ENCODE measurements at places on chromosomes 5 and 9.

- no peak for DNase-seq
These were observed 49.7 kb upstream of the NCS1 start for GRCh38 chr9:130122456-130122855.

DNA sequence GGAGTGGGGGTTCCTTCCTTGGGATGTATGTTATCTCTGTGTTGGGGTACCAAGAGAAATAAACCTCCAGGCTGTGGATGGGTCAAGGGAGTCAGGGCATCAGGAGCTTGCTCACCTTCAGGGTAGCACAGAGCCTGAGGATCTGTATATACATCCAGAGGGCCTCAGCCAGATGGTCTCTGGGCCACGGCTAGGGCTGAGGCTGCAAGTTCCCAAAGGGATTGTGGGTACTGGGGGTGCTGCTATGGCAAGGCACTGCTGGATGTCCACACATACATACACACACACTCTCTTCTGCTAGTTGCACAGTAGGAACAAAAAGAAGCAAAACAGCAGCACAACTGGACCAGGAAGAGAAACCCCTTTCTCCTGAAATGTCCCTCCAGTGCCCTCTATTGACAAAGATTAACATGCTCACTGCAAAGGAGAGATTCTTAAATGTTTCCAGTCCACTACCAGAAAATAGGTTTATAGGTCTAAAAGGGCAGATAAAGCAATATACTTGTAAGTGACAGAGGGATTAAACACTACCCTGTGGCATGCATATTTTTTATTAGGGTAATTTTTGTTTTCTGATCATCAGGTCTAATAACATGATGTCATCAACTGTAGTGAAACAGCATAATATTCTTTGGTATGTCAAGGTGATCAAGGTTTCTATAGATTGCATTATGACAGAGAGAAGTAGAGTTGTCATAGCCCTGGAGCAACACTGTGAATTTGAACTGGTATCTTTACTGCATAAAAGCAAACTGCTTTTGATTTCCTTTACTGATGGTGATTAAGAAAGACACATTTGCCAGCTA, 56.3 kb upstream of the KCNN2 start:
- no peak for DNase-seq

- DNase-seq = no peak
These were observed 29.7 kb upstream of the SMIM32 start for GRCh38 chr5:136222580-136223235.

GRCh38 chr5:142014911-142015584, 2.2 kb upstream of the GNPDA1 start:
- no peak for DNase-seq

- DNase-seq = no peak
These were observed 109.3 kb downstream of the CRB2 start for GRCh38 chr9:123465304-123465703.

DNA sequence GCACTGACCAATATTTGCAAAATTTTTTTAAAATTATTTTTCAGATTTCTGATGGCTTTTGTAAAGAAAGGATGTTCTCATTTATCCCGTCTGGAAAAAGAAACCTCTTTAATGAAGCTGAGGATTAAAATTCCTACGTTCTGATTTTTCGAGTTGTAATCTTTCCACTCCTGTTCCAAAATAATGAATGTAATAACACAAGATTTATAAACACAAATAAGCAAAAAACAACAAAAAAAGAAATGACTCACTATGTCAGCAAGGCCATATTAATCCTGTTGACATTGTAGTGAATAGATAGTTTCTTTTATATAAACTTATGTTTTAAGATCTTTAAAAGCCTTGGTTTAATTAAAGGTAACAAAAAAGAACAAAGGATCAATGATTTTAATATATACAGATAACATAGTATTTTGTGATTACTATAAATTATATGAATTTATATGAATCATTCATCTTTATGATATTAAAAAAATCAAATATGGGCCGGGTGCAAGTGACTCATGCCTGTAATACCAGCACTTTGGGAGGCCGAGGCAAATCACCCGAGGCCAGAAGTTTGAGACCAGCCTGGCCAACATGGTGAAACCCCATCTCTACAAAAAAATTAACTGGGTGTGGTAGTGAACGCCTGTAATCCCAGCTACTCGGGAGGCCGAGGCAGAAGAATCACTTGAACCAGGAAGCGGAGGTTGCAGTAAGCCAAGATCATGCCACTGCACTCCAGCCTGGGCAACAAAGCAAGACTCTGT, 336.6 kb upstream of the DAB2 start:
- no peak for DNase-seq

- no peak for DNase-seq
These were observed 58.1 kb downstream of the DMRT1 start for GRCh38 chr9:899440-900184.

GRCh38 chr5:175862131-175863012, 9.0 kb upstream of the CPLX2 start:
- no peak for DNase-seq

DNA sequence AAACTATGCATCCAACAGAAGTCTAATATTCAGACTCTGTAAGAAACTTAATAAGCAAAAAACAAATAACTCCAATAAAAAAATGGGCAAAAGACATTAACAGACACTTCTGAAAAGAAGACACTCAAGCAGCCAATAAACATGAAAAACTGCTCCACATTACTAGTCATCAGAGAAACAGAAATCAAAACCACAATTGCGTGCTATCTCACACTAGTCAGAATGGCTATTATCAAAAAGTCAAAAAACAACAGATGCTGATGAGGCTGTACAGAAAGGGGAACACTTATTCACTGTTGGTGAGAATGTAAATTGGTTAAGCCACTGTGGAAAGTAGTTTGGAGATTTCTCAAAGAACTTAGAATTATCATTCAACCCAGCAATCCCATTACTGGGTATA, 101.2 kb upstream of the TRIM32 start:
- DNase-seq = no peak

DNA sequence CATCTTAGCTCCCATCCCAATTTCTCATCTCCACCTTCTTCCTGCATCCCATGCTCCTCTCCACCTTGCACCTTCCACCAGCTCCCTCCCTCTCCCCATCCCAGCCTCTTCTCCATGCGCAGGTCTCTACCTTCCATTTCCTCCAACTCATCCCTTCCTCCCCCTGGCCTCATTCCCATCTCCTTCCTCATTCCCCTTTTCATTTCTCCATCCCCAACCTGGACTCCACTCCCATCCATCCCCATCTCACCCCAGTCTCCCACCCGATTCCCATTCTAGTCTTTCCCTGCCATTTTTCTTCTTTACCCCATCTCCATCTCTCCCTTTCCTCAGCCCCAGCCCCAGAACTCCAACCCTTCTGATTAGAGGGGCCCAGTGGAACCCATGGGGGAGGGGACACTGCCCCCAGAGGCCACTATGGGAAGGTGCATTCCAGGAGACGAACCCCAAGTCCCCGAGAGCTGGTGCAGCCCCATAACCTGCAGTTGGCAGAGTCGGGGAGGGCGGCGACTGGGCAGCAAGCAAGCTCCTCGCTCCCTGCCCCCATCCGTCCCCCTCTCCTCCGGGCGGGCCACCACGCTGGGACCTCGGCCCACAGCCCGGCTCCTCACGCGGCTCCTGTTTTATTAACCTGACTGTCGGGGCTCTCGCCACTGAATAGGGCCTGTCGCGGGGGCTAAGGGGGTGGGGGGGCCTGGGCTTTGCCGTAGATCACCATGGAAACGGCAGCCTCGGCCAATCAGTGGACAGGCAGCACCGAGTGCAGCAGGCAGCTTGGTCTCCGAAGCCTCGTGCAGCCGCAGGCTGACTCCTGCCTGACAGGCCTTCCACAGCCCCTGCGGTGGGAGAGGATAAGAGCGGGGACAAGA, 66.7 kb downstream of the PCDH1 start:
- no peak for DNase-seq

- no peak for DNase-seq
These were observed 94.5 kb downstream of the PDE4D start for GRCh38 chr5:59798862-59799667.

- no peak for DNase-seq
These were observed 55.3 kb downstream of the HMCN2 start for GRCh38 chr9:130320723-130321481.

- no peak for DNase-seq
These were observed 453.2 kb downstream of the TUSC1 start for GRCh38 chr9:25224996-25225395.

DNA sequence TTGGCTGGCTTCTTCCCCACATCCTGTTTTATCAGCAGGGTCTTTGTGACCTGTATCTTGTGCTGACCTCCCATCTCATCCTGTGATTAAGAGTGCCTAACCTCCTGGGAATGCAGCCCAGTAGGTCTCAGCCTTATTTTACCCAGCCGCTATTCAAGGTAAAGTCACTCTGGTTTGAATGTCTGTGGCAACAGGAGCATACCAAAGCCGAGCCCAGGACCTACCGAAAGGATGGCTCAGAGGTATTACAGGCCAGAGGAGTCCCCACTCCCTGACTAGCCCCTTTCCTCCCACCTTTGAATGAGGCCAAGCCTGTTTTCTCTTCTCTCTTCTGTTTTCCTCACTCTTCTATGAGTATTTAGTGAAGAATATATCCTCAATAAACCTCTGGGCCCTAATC, 271.3 kb downstream of the OSTF1 start:
- no peak for DNase-seq

All from stimulated activated CD4-positive, alpha-beta T cell treated with anti-CD3 and anti-CD28 coated beads, TNF-alpha, amount 100 ng/mL, for 1 hour (primary cell).